Right atrium auricular region (tissue), 2 donors: ENCODE measurements at places on chromosomes 5 and 9. TPM values are rescaled to one million over a fixed set of nuclear protein-coding genes. Genes with fewer than 3 reads are reported as not detected.

GRCh38 chr9:5382479-5382878 lies 42.8 kb upstream of the RLN1 start:
- H3K36me3 ChIP-seq, result no peaks in the 10 kb centered on the region
- no peaks in the 10 kb centered on the region for H3K27me3 ChIP-seq
- no peak for DNase-seq
- no peak overlapping the region for H3K4me3 ChIP-seq

- no peaks in the 10 kb centered on the region for H3K36me3 ChIP-seq
- no peaks in the 10 kb centered on the region for H3K4me1 ChIP-seq
- DNase-seq, result no peak
- no peak overlapping the region for H3K4me3 ChIP-seq
- no peak overlapping the region for H3K27ac ChIP-seq
- H3K27me3 ChIP-seq, result no peaks in the 10 kb centered on the region
Observed at GRCh38 chr5:147685993-147686392, 96.5 kb downstream of the JAKMIP2 start.

- H3K27me3 ChIP-seq, result no peaks in the 10 kb centered on the region
- no peaks in the 10 kb centered on the region for H3K36me3 ChIP-seq
- no peak for DNase-seq
- H3K27ac ChIP-seq, result peak overlapping the region; percentile 94
- no peaks in the 10 kb centered on the region for H3K4me1 ChIP-seq
Observed at GRCh38 chr9:133126697-133127339, 5.8 kb upstream of the RALGDS start.

GRCh38 chr5:180180846-180181245 lies 28.2 kb downstream of the RASGEF1C start:
- H3K36me3 ChIP-seq, result no peaks in the 10 kb centered on the region
- peaks cover 10% of the 10 kb centered on the region for H3K4me1 ChIP-seq
- H3K4me3 ChIP-seq, result no peak overlapping the region
- no peak overlapping the region for H3K27ac ChIP-seq
- DNase-seq, result peak; percentile 23
- no peaks in the 10 kb centered on the region for H3K27me3 ChIP-seq

GRCh38 chr9:117784996-117785395 lies 80.8 kb downstream of the TLR4 start:
- peaks cover 6% of the 10 kb centered on the region for H3K4me1 ChIP-seq
- no peak overlapping the region for H3K4me3 ChIP-seq
- no peaks in the 10 kb centered on the region for H3K36me3 ChIP-seq
- DNase-seq, result no peak
- no peak overlapping the region for H3K27ac ChIP-seq

DNA sequence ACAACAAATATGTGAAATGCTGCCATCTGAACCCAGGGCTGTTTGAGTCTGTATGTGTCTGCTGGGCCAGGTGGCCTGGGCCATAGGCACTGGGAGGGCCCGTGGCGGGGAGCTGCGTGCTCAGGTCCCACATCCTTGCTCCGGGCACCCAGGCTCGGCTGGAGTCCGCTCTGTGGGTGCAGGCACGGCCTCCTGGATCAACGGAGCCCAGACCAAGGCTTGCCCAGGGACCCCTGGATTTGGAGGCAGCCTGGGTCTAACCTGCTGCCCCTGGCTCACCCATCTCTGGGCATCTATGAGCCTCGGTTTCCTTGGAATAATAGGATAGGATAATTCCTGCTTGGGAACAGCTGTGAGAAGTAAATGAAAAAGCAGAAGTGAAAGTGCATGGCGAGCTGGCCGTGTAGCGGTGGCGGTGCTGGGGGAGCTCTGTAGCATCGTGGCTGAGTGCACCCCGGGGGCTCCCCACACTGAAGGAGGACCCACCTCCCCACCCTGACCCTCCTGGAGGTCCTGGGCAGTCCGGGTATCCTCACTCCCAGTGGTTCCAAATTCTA lies 1.2 kb downstream of the CDHR2 start:
- H3K36me3 ChIP-seq, result no peaks in the 10 kb centered on the region
- no peaks in the 10 kb centered on the region for H3K4me1 ChIP-seq
- H3K27me3 ChIP-seq, result no peaks in the 10 kb centered on the region
- H3K4me3 ChIP-seq, result no peak overlapping the region
- H3K27ac ChIP-seq, result no peak overlapping the region

GRCh38 chr5:153767221-153768188 lies 271.2 kb downstream of the FAM114A2 start:
- H3K27me3 ChIP-seq, result no peaks in the 10 kb centered on the region
- no peaks in the 10 kb centered on the region for H3K36me3 ChIP-seq
- H3K4me3 ChIP-seq, result no peak overlapping the region
- no peak for DNase-seq
- no peaks in the 10 kb centered on the region for H3K4me1 ChIP-seq
- H3K27ac ChIP-seq, result no peak overlapping the region

DNA sequence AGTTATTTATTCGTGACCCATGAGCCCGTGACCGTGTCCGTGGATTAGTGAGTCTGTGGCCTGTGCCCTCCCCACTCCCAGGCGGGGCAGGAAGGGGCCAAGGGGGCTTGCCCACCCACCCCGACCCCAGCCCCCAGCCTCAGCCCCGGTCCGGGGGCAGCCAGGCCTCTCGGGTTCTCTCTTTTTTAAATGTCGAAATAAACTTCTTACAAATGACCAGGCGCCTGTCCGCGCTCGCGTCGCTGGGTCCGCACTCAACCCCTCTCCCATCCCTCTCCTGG lies 7.6 kb downstream of the BARHL1 start:
- no peak overlapping the region for H3K4me3 ChIP-seq
- H3K36me3 ChIP-seq, result peaks cover 13% of the 10 kb centered on the region
- H3K27me3 ChIP-seq, result peaks cover 40% of the 10 kb centered on the region
- no peak overlapping the region for H3K27ac ChIP-seq
- peaks cover 24% of the 10 kb centered on the region for H3K4me1 ChIP-seq

DNA sequence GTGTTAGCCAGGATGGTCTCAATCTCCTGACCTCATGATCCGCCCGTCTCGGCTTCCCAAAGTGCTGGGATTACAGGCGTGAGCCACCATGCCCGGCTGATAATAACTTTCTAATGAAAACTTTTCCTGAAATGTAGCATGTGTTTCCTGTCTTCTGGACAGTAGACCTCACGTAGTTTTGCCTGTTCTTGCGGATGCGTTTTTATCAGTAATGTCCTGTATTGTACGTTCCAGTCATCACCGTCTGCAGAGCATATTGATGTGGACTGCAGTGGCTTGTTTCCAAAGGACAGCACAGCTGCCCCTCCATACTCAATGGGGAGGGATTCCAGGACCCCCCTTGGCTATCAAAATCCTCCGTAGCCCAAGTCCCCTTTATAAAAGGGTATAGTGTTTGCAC lies 12.8 kb downstream of the EXOC3 start:
- no peaks in the 10 kb centered on the region for H3K4me1 ChIP-seq
- H3K27ac ChIP-seq, result no peak overlapping the region
- DNase-seq, result no peak
- no peak overlapping the region for H3K4me3 ChIP-seq
- H3K27me3 ChIP-seq, result no peaks in the 10 kb centered on the region

DNA sequence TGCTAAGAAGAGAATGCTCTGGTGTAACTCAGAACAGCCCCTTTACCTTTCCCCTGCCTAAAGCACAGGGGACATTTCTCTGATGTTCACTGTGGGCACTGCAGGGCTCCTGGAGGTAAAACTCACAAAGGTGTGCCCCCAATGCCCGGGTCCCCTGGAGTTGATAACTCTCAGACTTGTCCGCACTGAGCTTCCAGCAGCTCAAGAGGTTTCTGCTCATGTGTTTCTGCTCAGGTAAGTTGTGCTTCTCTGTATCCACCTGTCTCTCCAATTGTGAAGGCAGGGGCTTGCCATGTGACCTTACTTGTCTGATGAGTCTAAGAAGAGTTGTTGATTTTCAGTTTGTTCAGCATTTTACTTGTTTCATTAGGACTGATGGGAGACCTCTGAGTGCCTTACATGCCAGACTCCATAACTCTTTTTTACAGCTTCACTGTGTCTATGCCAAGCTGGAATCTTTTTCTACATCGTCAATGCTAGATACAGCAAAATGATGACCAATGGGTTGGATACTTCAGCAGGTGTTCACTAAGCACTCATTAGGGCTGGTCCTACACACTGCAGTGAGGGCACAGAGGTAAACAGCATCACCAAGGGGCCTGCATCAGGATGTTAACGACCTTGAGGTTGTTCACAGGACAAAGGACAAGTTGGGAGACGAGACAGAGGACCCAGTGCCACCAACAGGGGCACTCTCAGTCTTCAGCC lies 56.4 kb downstream of the MRPL36 start:
- no peak overlapping the region for H3K4me3 ChIP-seq
- no peak for DNase-seq
- H3K27ac ChIP-seq, result no peak overlapping the region

DNA sequence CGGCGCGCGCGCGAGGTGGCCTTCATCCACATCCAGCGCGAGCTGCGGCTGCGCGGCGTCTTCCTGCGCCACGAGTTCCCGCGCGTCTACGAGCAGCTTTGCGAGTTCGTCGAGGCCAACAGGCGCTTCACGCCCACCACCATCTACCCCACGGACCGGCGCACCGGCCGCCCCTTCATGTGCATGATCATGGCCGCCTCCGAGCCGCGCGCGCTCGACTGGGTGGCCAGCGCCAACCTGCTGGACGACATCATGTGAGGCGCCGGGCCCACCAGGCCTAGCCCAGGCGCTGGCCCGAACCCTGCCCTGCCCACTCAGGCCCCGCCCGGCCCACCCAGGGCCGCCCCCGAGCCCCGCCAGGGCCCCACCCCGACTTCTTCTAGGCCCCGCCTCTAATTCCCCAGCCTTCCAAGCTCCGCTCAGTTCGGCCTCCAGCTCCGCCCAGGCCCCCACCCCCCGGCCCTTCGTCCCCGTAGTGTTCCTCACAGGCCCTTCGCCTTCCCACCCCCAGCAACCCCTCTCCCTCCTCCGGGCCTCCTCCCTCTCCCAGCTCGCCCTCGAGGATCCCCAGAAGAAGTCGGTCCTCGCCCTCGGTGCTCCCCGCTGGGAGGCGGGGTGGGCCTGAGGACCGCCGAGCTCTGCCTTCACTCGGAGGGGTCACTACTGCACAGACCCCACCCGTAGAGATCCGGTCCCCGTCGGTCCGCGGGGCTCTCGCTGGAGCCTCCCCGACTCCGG lies 2.0 kb upstream of the PHPT1 start:
- H3K4me1 ChIP-seq, result no peaks in the 10 kb centered on the region
- DNase-seq, result no peak
- H3K27ac ChIP-seq, result peak overlapping the region; percentile 96
- H3K4me3 ChIP-seq, result peak overlapping the region; percentile 73
- peaks cover 18% of the 10 kb centered on the region for H3K36me3 ChIP-seq

DNA sequence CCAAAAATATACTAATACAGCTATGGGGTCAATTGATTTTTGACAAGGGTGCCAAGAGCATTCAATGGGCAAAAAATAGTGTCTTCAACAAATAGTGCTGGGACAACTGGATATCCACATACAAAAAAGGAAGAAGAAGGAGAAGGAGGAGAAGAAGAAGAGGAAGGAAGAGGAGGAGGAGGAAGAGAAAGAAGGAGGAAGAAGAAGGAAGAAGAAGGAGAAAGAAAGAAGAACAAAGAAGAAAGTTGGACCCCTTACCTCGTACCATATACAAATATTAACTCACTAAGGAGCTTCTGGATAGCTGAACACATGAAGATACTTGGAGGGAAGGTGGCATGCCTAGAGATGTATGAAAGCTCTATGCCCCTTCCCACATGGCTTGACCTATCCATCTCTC lies 17.2 kb upstream of the DELE1 start:
- DNase-seq, result no peak
- H3K27me3 ChIP-seq, result no peaks in the 10 kb centered on the region
- H3K27ac ChIP-seq, result no peak overlapping the region
- no peak overlapping the region for H3K4me3 ChIP-seq
- no peaks in the 10 kb centered on the region for H3K4me1 ChIP-seq
- H3K36me3 ChIP-seq, result no peaks in the 10 kb centered on the region

NR5A1 gene
- total RNA-seq, result not detected

FGFR4 gene
- 0.48 TPM for total RNA-seq

EQTN gene
- total RNA-seq, result not detected

DBN1 gene
- 25.0 TPM for total RNA-seq

COL27A1 gene
- total RNA-seq, result 1.5 TPM

IQGAP2 gene
- 12.3 TPM for total RNA-seq

CERCAM gene
- total RNA-seq, result 15.8 TPM

TMEM215 gene
- total RNA-seq, result not detected

TMEM267 gene
- 6.0 TPM for total RNA-seq

PAEP gene
- total RNA-seq, result not detected
